Stimulated activated CD8-positive, alpha-beta memory T cell treated with anti-CD3 and anti-CD28 coated beads, Interleukin-15, amount 100 ng/mL, for 24 hours (primary cell): ENCODE measurements at places on chromosomes 5 and 9.

- no peak for DNase-seq
These were observed 189.4 kb downstream of the CCDC192 start for GRCh38 chr5:127892467-127893207.

- DNase-seq, result no peak
These were observed 288.2 kb downstream of the MED10 start for GRCh38 chr5:6090079-6090654.

- DNase-seq, result no peak
These were observed 56.1 kb upstream of the AFAP1L1 start for GRCh38 chr5:149215478-149216090.

DNA sequence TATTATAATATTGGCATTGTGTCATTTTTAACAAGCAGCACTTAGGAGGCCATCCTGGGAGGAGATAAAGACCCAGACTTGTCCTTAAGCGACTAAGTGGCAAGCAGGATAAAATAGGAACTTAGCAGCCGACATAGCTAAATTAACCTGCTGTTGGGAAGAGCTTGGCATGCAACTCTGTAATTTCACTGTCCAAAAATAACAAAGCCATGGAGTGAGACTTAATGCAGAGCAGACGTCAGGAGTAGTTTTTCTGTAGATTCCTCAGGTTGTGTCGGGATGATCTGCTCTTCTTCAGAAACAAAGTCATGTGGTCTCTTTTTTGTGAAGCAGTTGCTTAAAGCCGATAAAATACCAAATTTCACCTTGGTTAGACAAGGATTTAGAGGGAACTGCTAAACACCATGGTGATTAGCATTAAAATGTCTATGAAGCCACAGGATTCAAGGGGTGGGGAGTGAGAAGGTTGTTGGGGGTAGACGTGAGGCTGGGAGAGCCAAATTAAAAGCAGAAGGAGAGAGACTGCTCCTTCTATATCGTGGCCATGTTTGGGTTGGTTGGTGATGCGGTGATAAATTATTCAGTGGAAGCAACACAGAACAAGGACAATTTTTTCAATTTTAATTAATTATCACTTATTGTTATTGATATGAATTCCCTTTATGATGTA is 303.0 kb downstream of the CSNK1G3 start:
- no peak for DNase-seq
